ENCODE measurements at places on chromosomes 12 and 14.

DNA sequence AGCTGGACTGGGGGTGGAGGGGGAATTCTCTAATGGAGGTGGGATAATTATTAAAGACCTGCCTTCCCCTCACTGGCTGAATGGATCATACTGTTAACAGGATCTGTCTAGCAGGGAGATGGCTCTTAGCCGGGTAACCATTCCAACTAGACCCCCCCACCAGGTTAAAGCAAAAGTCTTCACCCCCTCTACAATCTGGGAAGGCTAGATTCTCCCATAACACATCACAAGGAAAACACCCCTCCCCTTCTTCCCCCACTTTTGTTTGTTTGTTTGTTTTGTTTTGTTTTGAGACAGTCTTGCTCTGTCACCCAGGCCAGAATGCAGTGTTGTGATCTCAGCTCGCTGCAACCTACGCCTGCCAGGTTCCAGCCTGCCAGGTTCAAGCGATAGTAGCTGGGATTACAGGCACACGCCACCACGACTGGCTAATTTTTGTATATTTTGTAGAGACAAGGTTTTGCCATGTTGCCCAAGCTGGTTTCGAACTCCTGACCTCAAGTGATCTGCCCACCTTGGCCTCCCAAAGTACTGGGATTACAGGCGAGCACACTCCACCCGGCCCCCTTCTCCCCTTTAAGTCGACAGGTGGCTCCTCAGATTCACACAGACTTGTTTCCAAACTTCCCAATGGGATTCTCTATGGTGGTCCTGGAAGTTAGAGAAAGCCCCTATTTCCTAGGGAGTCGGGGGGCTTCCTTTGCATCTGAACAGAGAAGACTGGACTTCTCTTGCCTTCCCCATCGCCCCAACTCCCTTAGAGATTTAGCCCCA is 3.5 kb upstream of the BAZ2A start:
- no peak for DNase-seq

- DNase-seq = no peak
Measured at GRCh38 chr12:4441355-4442335, 4.0 kb downstream of the FGF6 start.

- no peak for DNase-seq
Measured at GRCh38 chr12:109534456-109534855, 38.8 kb downstream of the MMAB start.

DNA sequence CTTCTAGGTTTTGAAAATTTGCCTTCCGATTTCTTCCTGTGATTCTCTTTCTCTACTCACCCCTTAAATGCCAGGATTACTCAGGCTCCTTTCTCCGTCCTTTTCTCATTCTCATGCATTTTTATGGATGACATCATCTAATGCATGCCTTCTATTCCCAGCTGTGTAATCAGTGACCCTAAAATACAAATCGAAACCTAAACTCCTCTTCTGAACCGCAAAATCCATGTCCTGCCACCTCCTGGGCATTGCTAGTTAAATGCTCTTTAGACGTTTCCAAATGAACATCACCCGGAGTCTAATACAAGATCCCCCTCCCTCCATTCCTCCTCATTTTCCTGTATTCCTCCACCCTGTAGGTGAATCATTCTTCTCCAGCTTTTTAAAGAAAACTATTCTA is 1703.1 kb upstream of the FLRT2 start:
- no peak for DNase-seq

- no peak for DNase-seq
Measured at GRCh38 chr12:67618303-67618702, 30.2 kb upstream of the DYRK2 start.

GRCh38 chr12:27429606-27430005 is 16.9 kb upstream of the SMCO2 start:
- DNase-seq = no peak

DNA sequence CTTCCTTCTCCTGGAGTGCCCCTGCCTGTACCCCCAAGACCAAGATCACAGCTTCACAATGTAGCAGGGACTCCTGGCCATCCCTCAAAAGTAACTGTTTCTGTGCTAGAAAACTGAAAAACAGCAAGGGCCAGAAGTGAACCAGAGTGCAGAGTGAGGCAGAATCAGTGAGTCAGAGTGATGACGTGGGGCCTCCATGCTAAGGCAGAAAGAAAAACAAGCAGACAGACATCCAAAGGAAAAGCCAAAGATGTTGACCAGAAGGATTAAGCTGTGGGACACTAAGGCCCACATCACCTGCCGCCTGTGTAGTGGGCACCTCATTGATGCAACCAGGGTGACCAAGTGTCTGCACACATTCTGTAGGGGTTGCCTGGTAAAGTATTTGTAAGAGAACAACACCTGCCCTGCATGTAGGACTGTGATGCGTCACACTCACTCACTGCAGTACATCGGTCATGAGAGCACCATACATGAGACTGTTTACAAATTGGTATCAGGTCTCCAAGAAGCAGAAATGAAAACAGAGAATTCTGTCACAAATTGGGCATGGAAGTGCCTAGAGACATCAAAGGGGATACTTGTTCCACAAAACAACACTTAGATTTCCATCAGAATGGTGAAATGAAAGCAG is 51.2 kb downstream of the ARMH4 start:
- no peak for DNase-seq

Measured in left cardiac atrium (tissue), 4 donors.